ENCODE measurements at places on chromosomes 7 and 10.

- no peak for DNase-seq
Measured at GRCh38 chr7:44318332-44318731, 7.1 kb downstream of the CAMK2B start.

GRCh38 chr7:133773601-133774000 is 353.5 kb upstream of the LRGUK start:
- no peak for DNase-seq

DNA sequence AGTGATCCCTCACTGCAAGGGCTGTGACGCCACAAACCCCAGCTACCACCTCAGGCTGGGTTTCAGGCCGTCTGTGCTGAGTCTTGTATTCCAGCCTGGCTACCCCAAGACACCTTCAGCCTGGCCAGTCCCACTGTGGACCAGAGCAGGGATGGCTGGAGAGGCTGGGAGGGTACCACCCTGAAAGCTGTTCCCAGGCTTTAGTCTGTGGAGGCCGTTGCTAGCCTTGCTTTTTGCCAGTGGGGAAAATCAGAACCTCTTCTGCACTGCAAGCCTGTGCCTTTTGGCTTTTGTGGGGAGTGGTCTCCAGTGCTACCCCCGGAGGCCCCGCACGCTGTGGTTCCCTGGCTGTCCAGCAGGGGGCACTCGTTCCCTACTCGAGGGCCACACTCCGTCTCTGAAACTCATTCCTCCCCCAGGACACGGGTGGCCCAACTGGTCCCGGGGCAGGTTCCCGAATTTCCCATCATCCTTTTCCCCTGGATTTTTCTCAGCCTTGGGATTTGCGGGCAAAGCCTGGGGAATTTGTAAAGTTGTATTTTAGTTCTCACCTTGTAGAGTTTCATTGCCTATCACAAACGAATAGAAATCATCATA is 128.4 kb upstream of the BTBD16 start:
- DNase-seq = no peak

DNA sequence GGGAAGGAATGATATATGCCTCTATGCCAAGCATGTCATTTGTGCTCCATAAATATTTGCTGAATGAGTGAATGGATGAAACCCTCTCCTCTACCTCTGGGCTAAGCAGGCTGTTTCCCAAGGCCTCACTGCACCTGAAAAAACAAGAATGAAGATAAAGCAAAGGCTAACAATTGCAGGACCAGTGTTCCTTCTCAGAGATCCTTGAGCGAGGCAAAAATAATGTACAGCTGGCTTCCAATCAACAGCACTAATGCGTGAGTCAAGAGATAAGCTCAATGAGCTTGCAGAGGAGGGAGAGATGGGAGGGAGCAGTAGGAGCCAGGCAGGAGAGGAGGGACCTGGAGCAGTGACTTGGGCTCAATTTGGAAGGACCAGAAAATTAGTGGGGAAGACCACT is 144.5 kb upstream of the NFE2L3 start:
- DNase-seq = no peak

DNA sequence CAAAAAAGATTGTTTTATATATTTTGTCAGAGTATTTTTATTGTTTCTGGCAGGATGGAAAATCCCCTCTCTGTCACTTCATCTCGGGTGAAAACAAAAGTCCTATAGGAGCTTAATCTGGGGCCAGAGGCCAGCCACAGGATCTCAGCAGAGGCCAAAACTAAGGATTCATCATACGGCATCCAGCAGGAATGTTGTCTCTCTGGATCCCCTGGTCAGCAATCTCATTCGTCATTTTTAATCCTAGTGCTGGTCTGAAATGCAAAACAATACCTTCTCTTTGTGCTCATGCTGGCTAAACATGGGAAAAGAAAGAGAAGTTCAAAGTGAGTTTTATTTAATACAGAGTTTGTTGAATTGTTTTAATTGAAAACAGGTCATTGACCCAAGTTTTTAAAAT is 482.5 kb upstream of the AUTS2 start:
- DNase-seq = no peak

DNA sequence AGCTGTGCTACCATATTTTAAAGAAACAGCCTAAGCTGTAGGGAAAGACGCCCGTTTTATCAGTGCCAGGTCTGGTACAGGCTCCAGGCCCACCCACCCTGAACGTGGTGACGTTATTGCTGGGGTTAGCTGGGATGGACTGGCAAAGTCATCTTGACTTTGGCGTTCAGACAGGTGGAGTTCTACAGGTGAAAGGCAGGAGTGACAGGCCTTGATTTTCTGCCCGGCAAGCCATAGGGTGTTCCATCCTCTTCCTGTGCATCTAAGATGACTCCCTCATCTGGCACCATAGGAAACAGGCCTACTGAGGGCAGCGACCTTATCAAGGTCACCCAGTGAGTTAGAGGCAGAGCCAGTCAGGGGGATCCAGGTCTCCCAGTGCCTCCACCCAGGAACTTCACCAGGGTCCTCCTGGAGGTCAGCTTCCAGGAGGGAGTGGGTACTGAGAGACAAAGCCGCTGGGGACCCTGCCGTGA is 41.6 kb downstream of the HK1 start:
- no peak for DNase-seq

- no peak for DNase-seq
Measured at GRCh38 chr10:7397049-7398035, 13.5 kb downstream of the SFMBT2 start.

GRCh38 chr7:16404636-16405035 is 16.7 kb downstream of the CRPPA start:
- no peak for DNase-seq

- DNase-seq = no peak
Measured at GRCh38 chr10:95295031-95295755, 4.4 kb upstream of the PDLIM1 start.

DNA sequence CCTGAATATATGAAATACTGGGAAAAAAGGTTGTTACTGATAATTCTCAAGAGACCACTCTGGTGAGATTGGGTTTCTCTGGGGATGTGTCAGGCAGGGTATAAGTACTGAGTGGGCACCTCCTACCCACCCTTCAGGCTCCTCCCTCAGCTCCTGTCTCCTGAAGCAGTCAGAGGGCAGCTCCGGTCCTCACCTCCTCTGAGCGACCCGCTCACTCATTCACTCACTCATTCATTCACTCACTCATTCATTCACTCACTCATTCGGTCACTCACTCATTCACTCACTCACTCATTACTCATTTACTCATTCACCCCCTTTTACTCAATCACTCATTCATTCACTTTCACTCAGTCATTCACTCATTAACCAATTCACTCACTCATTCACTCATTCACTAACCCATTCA is 6.9 kb upstream of the PFKP start:
- no peak for DNase-seq

DNA sequence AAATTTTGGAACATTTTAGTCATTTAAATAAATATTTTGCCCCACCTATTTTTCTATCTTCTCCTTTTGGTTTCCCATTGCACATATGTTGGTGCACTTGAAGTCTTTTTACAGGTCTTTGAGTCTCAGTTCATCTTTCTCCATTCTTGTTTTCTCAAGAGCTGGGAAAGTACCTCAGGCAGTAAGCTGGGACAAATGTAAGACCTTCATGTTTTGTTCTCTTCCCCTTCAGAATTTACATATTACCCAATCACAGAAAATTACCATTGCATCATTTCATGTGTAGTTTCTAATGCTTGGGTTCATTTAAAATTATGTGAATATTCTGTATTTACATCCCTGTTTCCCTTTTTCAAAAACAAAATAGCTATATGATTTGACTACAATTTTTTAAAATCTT is 1150.0 kb upstream of the POT1 start:
- DNase-seq = no peak

GRCh38 chr7:464454-465401 is 54.9 kb downstream of the PDGFA start:
- no peak for DNase-seq

GRCh38 chr10:930625-931325 is 730 bp downstream of the LARP4B start:
- DNase-seq = peak; percentile 10

GRCh38 chr7:28272461-28272877 is 91.9 kb upstream of the JAZF1 start:
- DNase-seq = no peak

GRCh38 chr10:93280699-93281366 is 201.3 kb downstream of the MYOF start:
- DNase-seq = no peak

DNA sequence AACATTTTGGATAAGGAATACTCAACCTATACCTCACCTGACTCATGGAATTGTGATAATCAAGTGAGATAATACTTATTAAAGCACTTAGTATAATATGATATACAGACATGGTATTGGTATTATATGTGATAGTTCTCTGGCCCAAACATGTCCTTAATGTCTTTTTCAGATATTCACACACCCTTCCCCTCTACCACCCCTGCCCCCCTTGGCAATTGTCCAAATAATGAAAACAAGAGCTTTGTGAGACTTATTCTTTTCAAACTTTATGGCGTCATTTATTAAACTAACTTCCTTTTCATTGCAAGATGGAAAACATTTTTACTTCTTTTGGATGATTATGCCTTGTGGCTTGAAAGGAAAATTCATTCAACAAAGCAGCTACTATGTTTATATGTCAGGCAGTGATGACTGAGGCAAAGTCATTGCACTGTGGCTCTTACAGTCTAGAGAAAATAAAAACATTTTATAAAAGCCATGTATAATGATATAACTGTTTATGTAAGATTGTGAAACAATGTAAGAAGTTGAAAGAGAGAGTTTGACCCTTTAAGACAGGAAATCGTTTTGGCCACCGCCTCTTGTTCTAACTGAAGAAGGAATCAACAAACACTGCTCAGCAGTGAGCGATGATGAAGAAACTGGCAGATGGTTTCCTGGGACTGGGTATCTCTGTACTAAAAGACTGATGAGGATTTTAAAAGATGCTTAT is 27.4 kb downstream of the MINPP1 start:
- DNase-seq = no peak

DNA sequence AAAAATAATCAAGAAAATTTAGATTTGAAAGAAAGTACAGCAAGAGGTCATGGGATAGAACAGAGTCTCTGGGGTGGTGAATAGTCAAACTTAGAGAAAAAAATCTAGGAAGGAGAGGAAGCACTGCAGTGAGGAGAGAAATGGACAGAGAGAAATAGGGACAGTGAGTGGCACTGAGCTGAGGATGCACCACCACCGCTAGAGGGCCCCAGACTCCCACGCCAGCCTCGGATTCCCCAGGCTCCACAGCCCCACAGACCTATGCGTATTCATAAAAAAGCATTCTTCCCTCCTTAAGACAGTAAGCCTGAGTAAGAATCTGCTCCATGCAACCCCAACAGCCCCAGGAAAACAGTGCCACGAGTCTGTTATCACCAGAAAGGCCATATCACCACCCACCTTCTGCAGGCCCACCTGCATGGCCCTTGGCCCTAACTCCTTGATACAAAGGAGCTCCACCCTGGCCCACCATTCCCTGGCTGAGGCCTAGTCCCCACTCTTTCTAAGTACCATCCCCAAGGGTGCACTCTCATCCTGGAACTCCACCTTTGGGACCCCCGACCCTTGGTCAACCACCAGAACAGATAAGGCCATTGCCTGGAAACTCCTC is 91.0 kb downstream of the ALOX5 start:
- peak; percentile 48 for DNase-seq

- no peak for DNase-seq
Measured at GRCh38 chr10:93630625-93631557, 18.6 kb downstream of the PDE6C start.

DNA sequence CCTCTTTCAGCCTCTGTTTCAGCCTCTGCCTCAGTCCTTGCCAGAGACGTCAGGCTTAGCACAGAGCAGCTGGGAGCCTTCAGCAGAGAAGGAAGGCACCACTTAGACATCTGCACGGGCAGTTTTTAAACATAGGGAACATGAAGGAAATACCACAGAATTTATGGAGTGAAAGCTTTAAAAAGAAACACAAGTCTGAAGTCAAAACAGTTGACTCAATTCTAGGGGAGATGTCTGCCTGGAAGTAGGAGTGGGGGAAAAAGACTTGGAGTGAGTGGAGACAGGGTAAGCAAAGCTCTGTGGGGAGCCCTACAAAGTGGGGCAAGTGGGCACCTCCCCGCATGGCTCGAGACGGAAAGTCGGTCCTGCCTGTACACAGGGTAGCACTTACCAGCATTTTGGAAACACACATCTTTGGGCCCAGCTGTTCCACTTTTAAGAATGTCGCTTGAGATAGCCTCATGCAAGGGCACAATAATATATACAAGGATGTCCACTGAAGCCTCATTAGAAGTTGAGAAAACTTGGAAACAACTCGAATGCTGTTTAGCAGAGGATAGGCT is 5.0 kb upstream of the TBXAS1 start:
- DNase-seq = no peak

DNA sequence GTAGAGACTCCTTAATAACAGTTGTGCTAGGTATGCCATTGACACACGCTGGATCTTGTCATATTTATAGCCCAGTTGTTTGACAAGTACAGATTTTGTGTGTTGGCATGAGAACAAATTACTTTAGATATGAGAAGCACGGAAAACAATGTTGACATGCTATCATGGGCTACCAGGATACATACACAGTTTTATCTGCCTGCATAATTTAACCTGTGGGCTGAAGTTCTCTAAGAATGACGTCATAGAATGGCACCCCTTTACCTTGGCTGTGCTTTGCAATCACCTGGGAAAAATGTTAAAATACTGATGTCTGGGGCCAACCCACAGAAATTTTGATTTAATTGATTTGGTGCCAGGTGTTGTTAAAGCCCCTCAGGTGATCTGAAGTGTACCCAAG is 2.8 kb downstream of the PLA2G12B start:
- DNase-seq = no peak

DNA sequence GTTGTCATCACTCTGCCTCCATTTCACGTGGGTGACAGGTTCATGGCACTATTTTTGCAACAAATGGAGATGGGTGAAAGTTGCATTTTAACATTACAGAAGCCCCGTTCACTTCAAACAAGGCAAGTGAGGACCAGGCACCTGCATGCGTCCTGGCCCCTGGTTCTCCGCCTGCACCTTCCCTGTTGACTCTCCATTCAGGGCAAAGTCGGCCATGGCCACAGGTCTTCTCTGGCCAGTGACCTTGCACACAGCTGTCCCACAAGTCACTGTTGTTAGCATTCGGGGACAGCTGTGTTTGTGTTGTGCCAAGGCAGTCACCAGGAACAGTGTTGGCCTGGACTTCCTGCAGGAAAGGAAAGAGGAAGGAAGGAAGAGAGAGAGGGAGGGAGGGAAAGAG is 554.9 kb downstream of the TCERG1L start:
- DNase-seq = no peak

DNA sequence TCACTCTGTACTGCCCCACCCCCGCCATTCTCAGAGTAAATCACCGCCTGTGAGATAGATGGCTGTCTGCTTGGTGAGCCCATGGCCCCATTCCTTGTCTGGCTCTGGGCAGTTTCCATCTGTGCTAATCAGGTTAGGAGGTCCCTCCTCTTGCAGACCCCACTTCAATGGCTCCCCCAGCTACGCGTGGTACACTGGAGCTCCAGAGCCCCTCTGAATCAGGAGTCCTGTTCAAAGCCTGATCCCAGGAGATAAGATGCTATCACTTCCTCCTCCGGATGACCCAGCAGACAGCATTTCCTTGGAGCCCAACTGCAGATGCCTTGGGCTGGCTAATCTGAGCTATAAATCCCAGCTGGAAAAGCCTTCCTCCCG is 122.3 kb downstream of the SH3PXD2A start:
- no peak for DNase-seq

- DNase-seq = peak; percentile 32
Measured at GRCh38 chr7:26156451-26157420, 4.7 kb downstream of the NFE2L3 start.

GRCh38 chr7:148340438-148341280 is 249.9 kb upstream of the C7orf33 start:
- no peak for DNase-seq

Data from effector CD8-positive, alpha-beta T cell (primary cell).